ENCODE measurements at places on chromosomes 7 and 10. TPM values are rescaled to one million over a fixed set of nuclear protein-coding genes. Genes with fewer than 3 reads are reported as not detected.

DNA sequence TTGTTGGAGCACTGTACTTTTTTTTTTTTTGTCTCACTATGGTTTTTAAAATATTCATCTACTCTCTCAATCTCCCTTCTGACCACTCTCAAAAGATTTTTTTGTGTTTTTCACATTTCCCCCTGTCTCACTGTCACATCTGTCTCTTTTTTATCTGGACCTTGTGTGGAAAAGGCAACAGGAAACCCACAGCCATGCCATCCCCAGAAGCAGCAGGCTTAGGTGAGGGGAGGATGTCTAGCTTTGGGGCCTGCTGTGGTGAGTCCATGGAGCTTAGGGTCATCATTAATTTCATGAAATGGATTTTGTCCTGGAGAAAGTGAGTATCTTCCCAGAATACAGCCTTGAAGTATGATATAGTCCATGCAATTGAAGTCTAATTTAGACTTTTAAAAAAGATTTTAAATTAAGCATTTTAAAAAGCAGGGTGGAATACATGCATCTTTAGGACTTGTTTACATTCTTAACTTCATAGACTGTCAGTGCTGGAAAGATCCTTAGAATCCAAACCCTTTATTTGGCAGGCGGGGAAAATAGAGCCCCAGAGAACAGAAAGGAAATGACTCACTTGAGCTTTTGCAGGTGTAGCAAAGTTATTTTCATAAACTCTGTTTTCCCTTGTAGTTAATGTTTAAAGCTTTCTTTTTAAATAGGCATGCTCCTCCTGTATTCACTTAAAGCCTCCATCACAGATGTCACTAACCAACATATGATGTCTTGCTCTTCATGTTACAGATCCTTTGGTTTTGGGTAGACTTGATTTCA, 25.1 kb downstream of the MINDY4 start:
- H3K36me3 ChIP-seq, result no peaks in the 10 kb centered on the region
- DNase-seq, result no peak
- peaks cover 13% of the 10 kb centered on the region for H3K4me1 ChIP-seq
- H3K27ac ChIP-seq, result no peak overlapping the region
- peaks cover 3% of the 10 kb centered on the region for H3K27me3 ChIP-seq
- no peak overlapping the region for H3K4me3 ChIP-seq

- DNase-seq, result no peak
- H3K27ac ChIP-seq, result no peak overlapping the region
- H3K36me3 ChIP-seq, result no peaks in the 10 kb centered on the region
Measured at GRCh38 chr10:58044072-58044471, 223.6 kb downstream of the IPMK start.

GRCh38 chr10:71998840-71999194, 34.6 kb downstream of the CHST3 start:
- peaks cover 1% of the 10 kb centered on the region for H3K27me3 ChIP-seq
- no peak overlapping the region for H3K27ac ChIP-seq
- H3K36me3 ChIP-seq, result no peaks in the 10 kb centered on the region
- no peak overlapping the region for H3K4me3 ChIP-seq
- no peak for DNase-seq
- H3K4me1 ChIP-seq, result no peaks in the 10 kb centered on the region

- H3K4me3 ChIP-seq, result no peak overlapping the region
- no peak overlapping the region for H3K27ac ChIP-seq
- no peak for DNase-seq
- H3K36me3 ChIP-seq, result no peaks in the 10 kb centered on the region
- peaks cover 5% of the 10 kb centered on the region for H3K4me1 ChIP-seq
Measured at GRCh38 chr10:36094096-36094495, 452.0 kb upstream of the FZD8 start.

- no peak for DNase-seq
- H3K27me3 ChIP-seq, result peaks cover 2% of the 10 kb centered on the region
- H3K4me1 ChIP-seq, result peaks cover 31% of the 10 kb centered on the region
- H3K27ac ChIP-seq, result peak overlapping the region; percentile 57
- H3K36me3 ChIP-seq, result no peaks in the 10 kb centered on the region
Measured at GRCh38 chr7:101933688-101934121, 116.3 kb downstream of the CUX1 start.

DNA sequence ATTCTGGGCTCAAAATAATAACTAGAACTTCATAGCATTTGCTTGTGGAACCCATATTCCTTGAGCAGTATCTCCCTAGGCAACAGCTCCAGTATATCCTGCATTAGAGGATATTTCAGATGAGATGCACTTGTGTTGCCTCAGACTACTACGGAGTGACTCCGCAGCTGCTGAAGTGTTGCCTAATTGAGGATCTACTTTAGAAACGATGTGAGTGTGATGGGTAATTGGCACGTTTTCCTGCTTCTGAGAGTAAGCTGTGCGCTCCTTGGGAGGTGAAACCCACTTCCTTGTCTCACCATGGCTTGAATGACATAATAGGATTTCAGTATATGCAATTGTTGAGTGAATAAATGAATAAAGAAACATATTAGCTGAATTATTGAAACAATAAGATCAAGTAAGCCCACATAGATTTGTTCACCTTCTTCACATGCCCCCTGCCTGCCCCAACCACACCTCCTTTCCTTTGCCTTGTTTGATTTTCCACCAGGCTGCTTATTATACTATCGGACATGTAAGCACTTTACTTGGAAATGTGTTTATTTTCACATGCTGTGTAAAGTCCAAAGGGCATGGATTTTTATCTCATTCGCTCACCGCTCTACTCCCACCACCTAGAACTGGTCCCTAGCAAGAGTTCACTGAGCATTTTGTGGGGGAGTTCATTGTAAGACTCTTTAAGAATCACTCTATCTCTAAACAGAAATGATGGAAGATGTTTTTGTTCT, 303.8 kb downstream of the KCNMA1 start:
- DNase-seq, result no peak
- no peaks in the 10 kb centered on the region for H3K4me1 ChIP-seq
- no peaks in the 10 kb centered on the region for H3K36me3 ChIP-seq
- no peak overlapping the region for H3K4me3 ChIP-seq
- no peak overlapping the region for H3K27ac ChIP-seq

Gene ANKRD26
- total RNA-seq, result 12.5 TPM

DNA sequence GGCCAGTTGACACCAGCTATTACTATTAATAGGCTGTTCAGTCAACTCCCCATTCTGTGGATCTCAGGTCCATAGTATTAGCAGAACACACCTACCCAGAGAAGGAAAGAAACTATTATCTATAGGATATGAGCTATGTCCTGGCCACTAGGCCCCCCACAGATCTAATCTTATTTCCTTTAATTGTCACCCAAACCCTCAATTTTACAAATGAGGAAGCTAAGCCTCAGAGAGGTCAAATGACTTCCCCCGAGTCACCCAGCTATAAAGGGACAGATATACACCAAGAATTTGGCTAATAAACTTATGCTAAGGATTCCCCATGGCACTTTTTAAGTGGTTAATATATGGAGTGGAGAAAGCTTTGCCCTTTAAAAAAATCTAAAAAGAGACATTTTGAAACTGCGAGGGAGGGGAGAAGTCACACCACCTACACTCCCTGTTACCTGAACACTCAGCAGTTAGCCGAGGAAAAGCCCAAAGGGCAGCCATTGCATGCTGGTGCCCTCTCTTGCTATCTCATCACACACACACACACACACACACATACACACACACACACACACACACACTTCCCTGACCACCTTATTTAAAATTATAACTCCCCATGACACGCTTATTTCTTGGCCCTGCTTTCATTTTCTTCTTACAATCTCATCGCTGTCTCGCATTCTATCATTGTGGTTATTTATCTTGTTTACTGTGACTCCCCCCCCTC, 157.0 kb upstream of the ADO start:
- DNase-seq, result no peak
- peak overlapping the region; percentile 24 for H3K4me3 ChIP-seq
- peaks cover 16% of the 10 kb centered on the region for H3K4me1 ChIP-seq
- peaks cover 2% of the 10 kb centered on the region for H3K27me3 ChIP-seq
- H3K27ac ChIP-seq, result no peak overlapping the region

- H3K4me1 ChIP-seq, result no peaks in the 10 kb centered on the region
- peaks cover 32% of the 10 kb centered on the region for H3K36me3 ChIP-seq
- H3K4me3 ChIP-seq, result no peak overlapping the region
- no peak for DNase-seq
- peak overlapping the region; percentile 81 for H3K27ac ChIP-seq
Measured at GRCh38 chr7:75565132-75565837, 73.2 kb downstream of the SPDYE5 start.

GRCh38 chr10:98463976-98464754, 17.4 kb upstream of the HPS1 start:
- no peak overlapping the region for H3K27ac ChIP-seq
- no peaks in the 10 kb centered on the region for H3K36me3 ChIP-seq
- peaks cover 7% of the 10 kb centered on the region for H3K4me1 ChIP-seq
- no peak for DNase-seq

Gene HTR5A
- 0.08 TPM for total RNA-seq

Gene CRHR2
- 0.38 TPM for total RNA-seq

GRCh38 chr7:30688718-30689221, 6.5 kb upstream of the CRHR2 start:
- H3K4me1 ChIP-seq, result peaks cover 5% of the 10 kb centered on the region
- peak; percentile 55 for DNase-seq
- no peak overlapping the region for H3K4me3 ChIP-seq

DNA sequence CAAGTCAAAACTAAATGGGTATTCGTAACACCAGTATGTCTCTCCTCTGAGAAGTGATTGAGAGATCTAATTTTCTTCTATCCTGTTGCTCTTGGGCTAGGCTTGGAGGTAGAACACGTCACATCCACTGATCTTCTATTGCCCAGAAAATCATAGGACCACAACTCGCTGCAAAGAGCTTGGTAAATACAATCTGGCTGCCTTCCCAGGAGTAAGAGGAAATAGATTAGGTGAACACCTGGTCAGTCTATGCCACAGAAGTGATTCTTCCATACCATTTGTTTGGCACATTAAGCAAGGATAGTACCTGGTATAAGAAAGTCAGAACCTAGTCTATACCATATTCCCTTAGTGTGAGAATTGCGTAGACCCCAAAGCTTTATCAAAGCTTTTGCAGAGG, 129.3 kb upstream of the PHYHIPL start:
- H3K4me1 ChIP-seq, result no peaks in the 10 kb centered on the region
- H3K27ac ChIP-seq, result no peak overlapping the region
- H3K27me3 ChIP-seq, result peaks cover 2% of the 10 kb centered on the region

DNA sequence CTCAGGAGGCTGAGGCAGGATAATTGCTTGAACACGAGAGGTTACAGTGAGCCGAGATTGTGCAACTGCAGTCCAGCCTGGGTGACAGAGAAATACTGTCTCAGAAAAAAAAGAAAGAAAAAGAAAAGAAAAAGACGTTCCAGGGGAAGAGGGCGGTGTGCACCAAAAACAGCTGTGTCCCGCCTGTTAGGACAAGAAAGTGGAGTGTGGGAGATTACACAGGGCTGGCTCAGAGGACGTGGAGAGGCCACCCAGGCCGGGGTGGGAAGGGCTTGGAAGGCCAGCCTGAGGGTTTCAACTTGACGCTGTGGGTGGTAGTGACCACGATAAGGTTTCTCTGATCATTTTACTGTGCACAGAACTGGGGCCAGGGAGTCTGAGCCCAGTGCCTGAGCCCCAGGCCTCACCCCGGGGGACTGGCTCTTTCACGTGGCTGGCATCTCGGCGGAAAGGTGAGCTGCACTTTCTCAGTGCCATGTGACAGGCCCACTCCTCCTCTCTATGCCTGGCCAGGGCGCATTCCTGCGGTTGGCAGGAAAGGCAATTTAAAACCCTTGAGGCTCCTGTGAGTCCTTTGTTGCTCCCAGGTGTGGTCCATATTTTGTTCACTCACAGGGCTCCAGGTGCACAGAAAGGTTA, 13.9 kb downstream of the RHBDD2 start:
- no peak overlapping the region for H3K4me3 ChIP-seq
- H3K27ac ChIP-seq, result no peak overlapping the region
- peaks cover 3% of the 10 kb centered on the region for H3K27me3 ChIP-seq

DNA sequence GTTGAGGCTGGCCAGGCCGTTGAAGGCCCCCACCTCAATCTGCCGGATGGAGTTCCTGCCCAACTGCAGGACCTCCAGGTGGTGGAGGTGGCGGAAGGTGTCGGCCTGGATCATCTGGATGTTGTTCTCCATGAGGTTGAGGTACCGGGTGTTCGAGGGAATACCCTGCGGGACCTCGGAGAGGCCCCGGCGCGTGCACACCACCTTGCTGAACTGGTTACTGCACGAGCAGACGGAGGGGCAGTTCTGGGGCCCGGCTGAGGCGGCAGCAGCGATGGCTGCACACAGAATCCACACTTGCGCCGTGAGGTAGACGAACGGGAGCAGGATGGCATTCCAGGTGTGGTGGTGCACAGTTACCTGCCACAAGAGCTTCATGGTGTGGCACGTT, 979 bp downstream of the LRRC4 start:
- peaks cover 53% of the 10 kb centered on the region for H3K36me3 ChIP-seq
- peak overlapping the region; percentile 94 for H3K4me3 ChIP-seq
- H3K27me3 ChIP-seq, result peaks cover 24% of the 10 kb centered on the region
- H3K27ac ChIP-seq, result peak overlapping the region; percentile 85

- H3K27me3 ChIP-seq, result peaks cover 1% of the 10 kb centered on the region
- H3K4me3 ChIP-seq, result no peak overlapping the region
- no peak overlapping the region for H3K27ac ChIP-seq
- peaks cover 21% of the 10 kb centered on the region for H3K4me1 ChIP-seq
- no peaks in the 10 kb centered on the region for H3K36me3 ChIP-seq
- no peak for DNase-seq
Measured at GRCh38 chr10:86815035-86815617, 58.7 kb downstream of the BMPR1A start.

- DNase-seq, result no peak
- H3K27ac ChIP-seq, result no peak overlapping the region
- no peaks in the 10 kb centered on the region for H3K36me3 ChIP-seq
- peaks cover 12% of the 10 kb centered on the region for H3K27me3 ChIP-seq
Measured at GRCh38 chr7:132152131-132152889, 424.0 kb downstream of the PLXNA4 start.

DNA sequence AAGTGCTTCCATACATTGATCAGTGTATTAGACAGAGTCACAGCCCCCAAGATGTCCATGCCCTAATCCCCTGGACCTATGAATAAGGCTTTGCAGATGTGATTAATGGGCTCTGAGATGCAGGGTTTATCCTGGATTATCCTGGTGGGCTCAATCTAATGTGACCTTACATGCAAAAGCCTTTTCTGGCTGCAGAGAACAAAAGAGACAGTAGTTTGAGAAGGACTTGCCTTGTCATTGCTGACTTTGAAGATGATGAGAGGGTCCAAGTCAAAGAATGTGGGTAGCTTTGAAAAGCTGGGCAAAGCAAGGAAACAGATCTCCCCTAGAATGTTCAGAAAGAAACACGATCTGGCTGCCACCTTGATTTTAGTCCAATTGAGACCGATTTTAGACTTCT, 238.7 kb downstream of the CCSER2 start:
- H3K27ac ChIP-seq, result no peak overlapping the region
- no peak overlapping the region for H3K4me3 ChIP-seq
- no peaks in the 10 kb centered on the region for H3K4me1 ChIP-seq
- H3K27me3 ChIP-seq, result no peaks in the 10 kb centered on the region

Gene HOXA4
- total RNA-seq, result 0.31 TPM

Gene NACAD
- total RNA-seq, result 3.5 TPM

GRCh38 chr10:118900617-118901016, 128.9 kb upstream of the NANOS1 start:
- H3K4me1 ChIP-seq, result no peaks in the 10 kb centered on the region
- no peak overlapping the region for H3K27ac ChIP-seq
- DNase-seq, result no peak

Gene TEX47
- not detected for total RNA-seq

Gene PTPRZ1
- total RNA-seq, result 2.5 TPM
